Stimulated activated CD8-positive, alpha-beta memory T cell treated with anti-CD3 and anti-CD28 coated beads, Interleukin-2, amount 100 ng/mL, for 48 hours (primary cell): ENCODE measurements at places on chromosomes 1 and 21.

GRCh38 chr1:98975113-98975512 lies 29.5 kb downstream of the PLPPR5 start:
- no peak for DNase-seq

GRCh38 chr1:7049913-7050625 lies 264.8 kb downstream of the CAMTA1 start:
- DNase-seq = no peak

GRCh38 chr1:83418558-83418957 lies 580.4 kb downstream of the TTLL7 start:
- DNase-seq = no peak

- DNase-seq = no peak
These were observed 123.3 kb upstream of the DPYD start for GRCh38 chr1:98044071-98044697.

GRCh38 chr1:154386643-154387352 lies 18.3 kb upstream of the IL6R start:
- DNase-seq = peak; percentile 82

DNA sequence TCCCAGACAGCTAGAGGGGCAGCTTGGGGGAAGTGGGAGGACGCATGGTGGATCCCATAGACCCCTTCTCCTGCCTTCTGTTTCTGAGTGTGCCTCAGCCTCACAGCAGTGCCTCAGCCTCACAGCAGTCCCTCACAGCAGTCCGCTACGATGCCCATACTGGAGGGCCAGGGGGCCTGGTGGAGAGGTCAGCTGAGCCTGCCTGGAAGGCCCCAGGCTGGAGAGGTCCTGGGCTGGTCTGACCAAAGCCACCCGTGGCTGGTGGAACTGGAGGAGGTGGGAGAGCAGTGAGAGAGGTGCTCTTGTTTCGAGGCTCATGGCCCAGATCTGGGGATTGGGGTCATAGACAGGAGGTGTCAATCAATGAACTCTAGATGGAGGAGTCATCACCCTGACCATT lies 16.0 kb upstream of the RSPO1 start:
- DNase-seq = no peak

DNA sequence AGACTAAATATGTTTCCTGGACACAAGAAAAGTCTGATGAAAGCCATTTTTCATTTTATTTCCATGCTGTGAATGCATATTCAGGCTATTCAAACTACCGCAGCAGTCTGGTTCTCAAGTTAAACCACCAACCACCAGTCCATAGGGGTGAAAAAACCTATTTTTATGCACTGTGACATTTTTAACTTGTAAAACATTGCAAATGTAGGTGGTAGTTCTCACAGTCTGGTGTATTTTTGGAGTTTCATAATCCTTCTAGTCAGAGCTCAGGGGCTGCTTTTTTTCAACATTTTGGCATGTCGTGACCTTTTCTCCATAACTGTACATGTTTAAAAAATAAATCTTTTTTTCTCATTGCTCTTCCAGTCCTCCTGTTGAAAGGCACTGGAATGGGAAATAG lies 907.6 kb upstream of the ADGRL2 start:
- DNase-seq = no peak

DNA sequence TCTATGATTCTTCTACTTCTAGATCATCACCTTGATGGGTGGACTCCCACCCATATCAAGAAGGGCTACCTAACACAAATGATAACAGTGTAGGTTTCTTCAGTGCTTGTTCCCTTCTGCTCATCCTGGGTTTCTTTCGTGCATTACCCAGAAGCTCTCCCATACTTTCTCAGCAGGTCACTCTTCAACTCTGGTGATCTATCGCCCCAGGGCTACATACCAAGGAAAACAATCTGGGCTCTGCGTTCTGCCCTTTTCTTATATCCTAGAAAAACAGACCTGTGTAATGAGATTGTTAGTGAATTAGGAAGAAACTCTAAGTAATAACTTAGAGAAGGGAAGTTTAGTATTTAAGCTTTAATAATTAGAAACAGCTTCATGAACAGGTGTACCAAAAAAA lies 370.6 kb upstream of the SPAG17 start:
- DNase-seq = no peak

GRCh38 chr1:41807390-41807789 lies 111.3 kb downstream of the HIVEP3 start:
- no peak for DNase-seq

DNA sequence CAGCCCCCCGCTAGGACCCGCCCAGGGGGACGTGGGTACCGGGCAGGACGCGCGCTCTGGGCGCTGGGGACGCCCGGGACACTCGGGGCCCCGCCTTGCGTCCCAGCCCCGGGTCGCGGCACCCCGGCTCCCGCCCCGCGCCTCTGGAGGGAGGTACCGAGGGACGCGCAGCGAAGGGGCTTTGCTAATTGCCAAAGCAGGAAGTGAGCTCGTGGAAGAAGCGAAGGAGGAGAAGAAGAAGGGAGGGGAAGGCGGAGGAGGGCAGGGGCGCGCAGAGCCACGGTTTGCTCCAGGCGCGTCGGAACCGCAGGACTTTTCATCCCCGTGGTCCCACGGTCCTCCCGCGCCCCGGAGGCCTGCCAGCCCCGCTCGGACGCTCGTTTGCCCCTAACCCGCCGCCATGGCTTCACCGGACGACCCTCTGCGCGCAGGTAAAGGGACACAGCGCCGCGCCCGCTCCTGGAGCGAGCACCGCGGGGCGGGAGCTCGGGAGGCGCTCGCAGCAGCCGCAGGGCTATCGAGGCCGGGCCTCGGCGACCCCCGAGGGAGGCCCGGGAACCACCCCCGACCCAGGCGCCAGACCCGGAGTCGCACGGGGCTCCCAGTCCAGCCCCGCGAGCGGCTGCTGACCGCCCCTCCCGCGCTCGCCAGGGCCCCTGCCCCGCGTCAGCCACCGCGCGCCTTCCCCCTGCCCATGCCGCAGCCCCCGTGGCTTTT lies 1.3 kb downstream of the EDARADD start:
- peak; percentile 42 for DNase-seq

DNA sequence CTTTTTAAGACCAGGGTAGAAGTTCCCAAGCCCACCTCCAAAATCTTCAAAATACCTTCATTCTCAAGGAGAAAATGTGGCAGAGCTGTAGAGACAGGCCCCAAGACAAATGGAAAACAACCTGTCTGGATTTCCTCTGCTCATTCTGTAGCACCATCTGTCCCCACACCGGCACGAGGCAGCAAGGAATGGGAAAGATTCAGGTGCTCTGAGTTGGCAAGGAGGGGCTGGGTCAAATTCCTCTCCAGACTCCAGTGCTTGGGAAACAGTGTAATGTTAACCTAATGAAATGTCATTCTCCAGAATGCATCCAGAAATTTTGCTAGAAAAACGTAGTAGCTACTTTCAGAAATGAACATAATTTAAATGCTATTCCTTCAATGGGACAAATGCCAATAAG lies 9.3 kb downstream of the PABPC4 start:
- no peak for DNase-seq

- DNase-seq = no peak
These were observed 71.8 kb downstream of the DISP3 start for GRCh38 chr1:11550664-11551283.

GRCh38 chr1:76083189-76083588 lies 8.6 kb downstream of the ST6GALNAC3 start:
- no peak for DNase-seq

GRCh38 chr1:44696789-44697345 lies 22.4 kb downstream of the ARMH1 start:
- DNase-seq = no peak

DNA sequence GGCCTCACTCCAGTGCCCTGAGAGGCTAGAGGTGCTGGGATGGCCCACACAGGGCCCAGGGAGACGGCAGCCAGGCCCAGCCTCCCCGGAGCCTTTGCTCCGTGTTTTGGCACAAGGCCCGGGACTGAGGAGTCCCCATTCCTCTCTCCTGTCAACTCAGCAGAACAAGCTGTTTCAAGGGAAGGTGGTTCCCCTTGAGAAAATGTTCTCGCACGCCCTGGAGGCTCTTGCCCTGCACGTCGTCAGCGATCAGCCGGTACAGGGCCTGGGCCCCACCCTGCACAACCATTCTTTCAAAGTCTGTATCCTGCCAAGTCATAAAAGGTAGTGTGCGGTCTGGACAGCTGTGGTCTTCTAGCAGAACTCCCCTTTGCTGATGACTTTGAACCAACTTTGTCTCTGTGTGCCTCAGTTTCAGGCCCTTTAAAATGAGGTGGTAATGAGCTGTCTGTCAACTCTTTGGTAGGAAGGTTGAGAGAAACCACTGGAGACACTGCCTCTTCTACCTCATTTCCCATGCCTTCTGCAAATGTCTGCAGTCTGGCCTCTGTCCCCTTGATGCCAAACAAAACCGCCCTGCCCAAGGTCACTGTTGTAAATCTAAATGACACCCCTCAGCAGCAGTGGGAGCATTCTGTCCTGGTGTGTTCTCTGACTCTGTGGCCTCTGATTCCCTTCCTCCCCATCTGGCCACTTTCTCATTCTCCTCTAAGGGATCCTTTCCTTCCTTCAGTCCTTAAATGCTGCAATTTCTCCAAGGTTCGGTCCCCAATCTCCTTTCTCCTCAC lies 138.6 kb upstream of the JUN start:
- DNase-seq = peak; percentile 43

GRCh38 chr1:246261639-246262038 lies 245.4 kb downstream of the SMYD3 start:
- DNase-seq = no peak

GRCh38 chr1:246450611-246451251 lies 56.3 kb downstream of the SMYD3 start:
- DNase-seq = no peak

GRCh38 chr1:111481387-111482221 lies 7.8 kb downstream of the C1orf162 start:
- peak; percentile 49 for DNase-seq

GRCh38 chr1:84122780-84123382 lies 21.2 kb upstream of the PRKACB start:
- DNase-seq = peak; percentile 13

- DNase-seq = no peak
These were observed 102.8 kb upstream of the F3 start for GRCh38 chr1:94644352-94644751.

DNA sequence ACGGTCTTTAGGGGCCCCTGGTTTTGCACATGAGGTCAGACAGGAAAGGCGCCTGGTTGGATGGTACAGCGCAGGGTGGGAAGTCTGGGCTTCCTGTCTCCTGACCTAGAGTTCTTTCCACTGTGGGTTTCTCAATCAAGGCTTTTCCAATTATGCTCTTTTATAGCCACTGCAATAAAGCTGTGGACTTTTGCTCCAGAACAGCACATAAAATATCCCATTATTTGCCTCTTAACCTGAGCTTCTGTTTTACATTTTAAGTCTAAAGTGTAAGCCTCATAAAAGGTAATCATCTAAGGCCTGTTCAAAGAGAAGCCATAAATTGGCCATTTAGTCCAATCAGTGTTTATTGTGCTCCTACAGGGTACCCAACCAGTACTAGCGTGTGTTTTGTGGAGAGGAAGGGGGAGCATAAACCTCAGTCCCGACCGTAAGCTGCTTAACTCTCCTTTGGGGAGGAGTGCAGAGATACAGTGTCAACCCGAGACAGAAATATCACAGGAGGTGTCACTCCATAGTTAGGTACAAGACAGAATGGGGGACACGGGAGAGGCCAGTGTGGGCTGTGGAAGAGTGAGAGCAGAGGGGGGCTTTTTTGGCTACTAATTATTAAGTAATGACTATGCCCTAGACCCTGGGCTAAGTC lies 270.0 kb downstream of the TRABD2B start:
- DNase-seq = no peak

DNA sequence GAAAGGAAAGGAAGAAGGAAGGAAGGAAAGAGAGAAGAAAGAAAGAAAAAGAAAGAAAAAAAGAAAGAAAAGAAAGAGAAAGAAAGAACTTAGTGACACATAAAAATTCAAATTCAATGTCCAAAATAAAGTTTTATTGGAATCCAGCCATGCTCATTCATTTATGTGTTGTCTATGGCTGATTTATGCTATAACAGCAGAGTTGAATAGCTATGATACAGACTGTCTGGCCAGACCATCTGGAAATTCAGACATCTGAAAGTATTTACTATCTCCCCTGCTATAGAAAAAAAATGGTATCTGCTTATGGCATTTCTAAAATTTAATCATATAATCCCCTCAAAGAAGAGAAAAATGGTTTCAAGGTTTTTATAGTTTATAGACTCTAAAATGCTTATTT lies 79.4 kb upstream of the RRP15 start:
- no peak for DNase-seq

DNA sequence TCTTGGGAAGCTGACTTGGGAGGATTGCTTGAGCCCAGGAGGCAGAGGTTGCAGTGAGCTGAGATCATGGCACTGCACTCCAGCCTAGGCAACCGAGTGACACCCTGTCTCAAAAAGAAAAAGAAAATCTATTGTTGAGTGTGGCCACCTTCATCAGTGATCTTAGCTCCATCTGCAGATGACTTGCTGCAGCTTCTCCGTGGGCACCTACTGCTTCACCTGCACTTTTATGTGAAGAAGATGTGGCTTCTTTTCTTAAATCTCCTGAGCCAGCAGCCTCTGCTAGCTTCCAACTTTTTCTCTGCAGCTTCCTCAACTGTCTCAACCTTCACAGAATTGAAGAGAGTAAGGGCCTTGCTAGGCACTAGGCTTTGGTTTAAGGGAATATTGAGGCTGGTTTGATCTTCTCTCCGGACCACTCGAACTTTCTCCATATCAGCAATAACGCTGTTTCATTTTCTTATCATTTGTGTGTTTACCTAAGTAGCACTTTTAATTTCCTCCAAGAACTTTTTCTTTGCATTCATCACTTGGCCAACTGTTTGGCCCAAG lies 28.0 kb downstream of the AGPAT3 start:
- DNase-seq = no peak

GRCh38 chr1:230167419-230167852 lies 100.4 kb downstream of the GALNT2 start:
- DNase-seq = no peak

GRCh38 chr1:25877155-25877554 lies 1.6 kb upstream of the PAQR7 start:
- DNase-seq = no peak

GRCh38 chr1:224500796-224501195 lies 66.2 kb upstream of the WDR26 start:
- no peak for DNase-seq
